ENCODE measurements at places on chromosomes 7 and 10.

DNA sequence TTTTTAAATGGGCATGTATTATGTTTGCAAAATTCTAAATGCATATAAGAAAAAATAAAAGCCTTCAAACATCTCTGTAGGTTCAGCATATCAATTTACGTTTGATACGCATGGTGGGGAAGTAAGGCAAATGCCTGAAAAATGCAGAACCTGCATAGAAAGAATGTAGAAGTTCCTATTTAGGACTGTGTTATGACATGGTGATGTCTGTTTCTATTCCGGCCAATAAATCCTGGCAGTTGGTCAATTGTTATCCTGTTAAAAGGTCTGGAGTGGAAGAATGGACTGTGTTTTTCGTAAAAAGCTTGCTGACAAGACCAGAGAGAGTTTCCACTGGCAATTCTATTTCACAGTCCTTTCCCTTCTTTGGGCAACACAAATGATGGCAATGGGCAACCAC lies 49.6 kb upstream of the CAV2 start:
- DNase-seq: no peak

DNA sequence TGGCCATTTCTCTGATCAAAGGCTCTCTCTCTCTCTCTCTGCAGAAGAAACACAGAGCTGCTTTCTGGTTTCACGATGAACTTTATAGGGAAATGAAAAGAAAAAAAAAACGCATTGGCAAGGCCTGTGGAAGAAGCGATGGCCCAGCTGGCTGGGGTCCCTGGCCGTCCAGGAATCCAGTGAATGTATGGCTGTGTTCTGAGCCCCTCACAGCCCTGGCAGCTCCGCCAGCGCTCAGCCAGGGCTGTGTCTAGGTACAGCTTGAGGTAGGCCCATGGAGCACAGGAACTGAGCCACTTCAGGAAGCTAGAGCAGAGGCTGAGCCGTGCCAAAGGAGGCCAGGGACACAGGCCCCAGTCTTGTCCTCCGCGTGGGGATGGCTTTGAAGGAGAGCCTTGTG lies 13.1 kb upstream of the UCMA start:
- DNase-seq: no peak

GRCh38 chr10:121830101-121830500 lies 97.7 kb downstream of the ATE1 start:
- no peak for DNase-seq

GRCh38 chr10:97570146-97570788 lies 2.3 kb upstream of the ANKRD2 start:
- DNase-seq: no peak

DNA sequence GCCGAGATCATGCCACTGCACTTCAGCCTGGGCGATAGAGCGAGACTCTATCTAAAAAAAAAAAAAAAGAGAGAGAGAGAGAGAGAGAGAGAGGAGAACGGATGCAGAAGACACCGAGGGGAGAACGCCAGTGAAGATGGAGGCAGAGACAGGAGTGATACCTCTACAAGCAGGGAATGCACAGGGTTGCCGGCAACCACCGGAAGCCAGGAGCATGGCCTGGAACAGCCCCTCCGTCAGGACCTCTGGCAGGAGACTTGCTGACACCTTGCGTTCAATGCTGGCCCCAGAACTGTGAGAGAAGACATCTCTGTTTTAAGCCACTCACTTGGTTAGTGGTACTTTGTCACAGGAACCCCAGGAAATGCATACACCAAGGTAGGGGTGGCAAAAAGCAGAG lies 38.1 kb upstream of the DUSP5 start:
- DNase-seq: no peak

GRCh38 chr10:78319371-78319770 lies 285.7 kb downstream of the RPS24 start:
- no peak for DNase-seq

DNA sequence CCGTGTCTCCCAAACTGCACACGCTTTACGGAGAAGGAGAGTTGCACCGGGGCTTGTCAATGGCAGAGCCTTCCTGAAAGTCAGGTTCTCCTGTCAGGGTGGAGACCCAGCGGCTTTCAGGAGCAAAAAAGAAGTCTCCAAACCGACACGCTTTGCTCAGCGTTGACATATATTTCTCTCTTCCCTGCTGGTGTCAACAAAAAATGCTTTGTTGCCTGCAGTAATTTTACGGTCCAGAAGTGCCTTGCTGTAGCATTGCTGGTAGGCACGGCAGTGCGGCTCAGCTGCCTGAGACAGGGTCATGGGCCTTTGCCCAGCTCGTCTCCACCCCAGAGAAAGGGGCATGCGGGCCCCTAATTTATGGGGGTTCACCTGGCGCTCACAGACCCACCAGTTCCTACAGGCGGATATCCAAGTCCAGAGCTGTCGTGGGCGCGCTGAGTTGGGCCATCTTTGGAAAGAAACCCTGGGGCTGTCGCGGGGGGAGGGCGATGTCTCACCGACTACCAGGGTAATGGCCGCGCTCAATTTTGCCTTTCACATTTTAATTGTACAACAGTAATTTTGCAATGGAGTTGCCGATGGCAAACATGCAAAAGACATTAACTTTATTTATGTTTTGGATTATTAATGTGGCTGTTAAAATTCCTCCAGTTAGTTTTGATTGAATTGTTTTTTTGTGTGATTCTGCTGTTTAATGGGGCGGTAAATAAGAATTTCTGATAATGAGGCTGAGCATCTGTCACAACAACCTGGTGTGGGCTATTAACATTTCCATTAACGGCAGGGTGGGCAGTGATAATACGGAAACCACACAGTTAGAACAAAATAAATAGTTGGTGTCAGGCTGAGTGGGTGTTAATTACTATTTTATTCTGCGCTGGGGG lies 478.2 kb upstream of the FOXK1 start:
- DNase-seq: no peak

- DNase-seq: no peak
These were observed 57.2 kb downstream of the TFEC start for GRCh38 chr7:115973406-115973805.

GRCh38 chr10:93995598-93996271 lies 2.0 kb downstream of the PLCE1 start:
- no peak for DNase-seq

DNA sequence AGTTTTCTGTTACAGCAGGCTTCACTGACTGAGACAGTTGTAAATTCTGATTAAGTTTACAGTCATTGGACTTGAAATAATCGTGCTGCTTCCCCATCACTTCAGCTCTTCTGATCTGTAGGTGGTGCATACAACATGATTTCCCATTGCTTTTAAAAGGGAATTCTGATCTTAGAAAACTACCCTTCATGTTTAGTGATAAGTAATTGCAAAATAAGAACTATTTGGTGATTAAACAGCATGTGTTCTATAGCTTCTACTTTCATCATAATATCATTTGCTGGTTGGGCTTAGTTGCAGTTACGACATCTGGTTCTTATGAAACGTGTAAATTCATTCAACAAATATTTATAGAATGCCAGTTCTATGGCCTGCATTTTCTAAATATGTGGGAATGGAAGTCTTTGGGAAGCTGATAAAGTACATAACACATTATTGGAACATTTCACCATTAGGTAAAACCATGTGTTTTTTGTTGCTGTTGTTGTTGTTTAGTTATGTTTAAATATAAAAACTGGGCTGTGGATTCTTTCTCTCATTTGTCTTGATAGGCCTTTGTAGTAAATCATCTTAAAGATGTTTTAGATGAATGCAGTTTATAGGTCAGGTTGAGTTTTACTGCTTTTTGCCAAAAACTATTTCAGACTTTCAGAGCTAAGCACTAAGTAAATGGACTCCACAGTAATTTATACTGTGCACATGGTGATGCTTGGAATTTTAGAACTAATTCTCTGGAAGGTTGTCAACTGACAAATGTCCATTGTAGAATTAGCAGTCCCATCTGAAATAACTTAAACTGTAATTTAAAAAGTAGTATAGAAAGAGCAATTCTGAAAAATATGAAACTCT lies 13.1 kb downstream of the GNAI1 start:
- no peak for DNase-seq

DNA sequence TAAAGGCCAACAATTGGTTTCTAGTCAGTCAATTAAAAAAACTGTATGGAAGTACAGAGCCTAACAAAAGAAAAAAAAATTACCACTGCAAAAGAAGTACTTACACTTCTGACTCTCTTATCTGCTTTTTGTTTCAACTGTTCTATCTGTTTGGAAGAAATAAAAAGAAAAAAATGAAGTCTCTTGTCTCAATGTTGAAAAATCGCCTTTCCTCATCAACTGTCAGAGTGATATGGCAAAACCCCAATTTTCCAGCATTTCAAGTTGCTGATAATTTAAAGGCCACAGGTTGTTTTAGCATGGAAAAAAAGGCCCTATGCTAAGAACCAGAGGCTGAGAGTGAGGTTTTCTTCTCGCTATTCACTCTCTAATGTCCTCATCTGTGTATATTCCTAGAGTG lies 13.6 kb downstream of the ZDHHC6 start:
- DNase-seq: no peak

GRCh38 chr7:142381727-142382390 lies 124.0 kb upstream of the PRSS58 start:
- DNase-seq: no peak

DNA sequence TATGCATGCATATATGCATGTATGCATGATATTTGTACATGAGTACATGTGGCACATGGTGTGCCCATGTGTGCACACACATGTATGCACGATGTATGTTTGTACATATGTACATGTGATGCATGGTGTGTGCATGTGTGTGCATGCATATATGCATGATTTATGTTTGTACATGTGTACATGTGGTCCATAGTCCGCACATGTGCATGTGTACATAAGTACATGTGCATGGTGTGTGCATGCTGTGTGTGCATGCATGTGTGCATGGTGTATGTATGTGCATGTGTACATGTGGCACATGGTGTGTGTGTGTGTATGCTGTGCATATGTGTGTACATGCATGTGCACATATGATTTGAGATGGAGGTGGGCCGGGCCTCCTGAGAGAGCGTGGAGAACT lies 384.2 kb downstream of the TYW1 start:
- DNase-seq: no peak

DNA sequence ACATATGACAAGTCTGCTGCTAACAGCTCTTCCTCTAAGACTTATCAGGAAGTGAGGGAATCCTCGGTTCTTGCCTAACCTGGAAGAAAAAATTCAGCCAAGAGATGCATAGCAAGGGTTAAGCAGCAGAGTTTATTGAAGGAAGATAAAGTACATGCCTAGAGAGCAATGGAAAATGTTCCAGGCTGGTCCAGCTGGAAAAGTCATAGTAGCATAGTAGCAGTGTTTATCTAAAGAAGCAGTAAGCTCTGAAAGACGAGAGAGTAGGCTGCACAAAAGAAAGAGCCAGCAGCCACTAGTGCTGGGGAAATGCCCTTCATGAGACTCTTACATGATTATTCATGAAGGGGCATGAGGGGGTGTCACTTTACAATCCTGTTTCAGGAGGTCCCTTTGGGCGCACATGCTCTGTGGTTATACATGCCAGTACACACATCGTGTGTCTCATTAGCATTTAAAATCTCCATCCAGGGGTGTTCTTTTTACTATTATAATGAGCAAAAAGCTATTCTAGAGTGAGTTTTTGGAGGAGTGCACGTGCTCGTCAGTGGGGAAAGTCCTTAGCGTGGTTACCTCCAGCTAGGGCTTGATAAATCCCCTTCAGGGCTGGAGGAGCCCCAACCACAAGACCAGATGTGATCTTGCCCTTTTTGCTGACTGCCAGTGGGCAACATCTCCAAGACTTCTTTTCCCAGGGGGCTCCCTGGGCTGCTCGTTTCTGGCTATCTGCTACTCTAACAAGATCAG lies 716.1 kb downstream of the PARD3 start:
- no peak for DNase-seq

DNA sequence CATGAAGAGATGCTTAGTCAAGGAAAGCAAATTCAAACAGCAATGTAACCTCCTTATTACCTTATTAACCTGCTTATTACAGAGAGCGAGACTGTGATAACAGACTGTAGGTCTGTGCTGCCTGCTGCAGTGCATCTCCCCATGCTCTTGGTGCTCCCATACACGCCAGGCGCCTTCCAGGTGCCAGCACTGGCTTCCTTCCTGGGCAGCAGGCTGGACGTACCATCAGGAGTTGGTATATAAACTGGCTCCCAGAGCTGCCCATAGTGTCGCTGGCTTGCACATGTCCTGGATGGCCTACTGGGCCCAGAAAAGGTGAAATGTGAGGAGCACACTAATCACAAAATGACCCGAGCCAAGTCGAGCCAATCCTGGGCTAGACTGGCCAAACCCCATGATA lies 13.5 kb downstream of the ATP6V0E2 start:
- no peak for DNase-seq

- DNase-seq: no peak
These were observed 102.5 kb upstream of the SAMD8 start for GRCh38 chr10:75008952-75009351.

DNA sequence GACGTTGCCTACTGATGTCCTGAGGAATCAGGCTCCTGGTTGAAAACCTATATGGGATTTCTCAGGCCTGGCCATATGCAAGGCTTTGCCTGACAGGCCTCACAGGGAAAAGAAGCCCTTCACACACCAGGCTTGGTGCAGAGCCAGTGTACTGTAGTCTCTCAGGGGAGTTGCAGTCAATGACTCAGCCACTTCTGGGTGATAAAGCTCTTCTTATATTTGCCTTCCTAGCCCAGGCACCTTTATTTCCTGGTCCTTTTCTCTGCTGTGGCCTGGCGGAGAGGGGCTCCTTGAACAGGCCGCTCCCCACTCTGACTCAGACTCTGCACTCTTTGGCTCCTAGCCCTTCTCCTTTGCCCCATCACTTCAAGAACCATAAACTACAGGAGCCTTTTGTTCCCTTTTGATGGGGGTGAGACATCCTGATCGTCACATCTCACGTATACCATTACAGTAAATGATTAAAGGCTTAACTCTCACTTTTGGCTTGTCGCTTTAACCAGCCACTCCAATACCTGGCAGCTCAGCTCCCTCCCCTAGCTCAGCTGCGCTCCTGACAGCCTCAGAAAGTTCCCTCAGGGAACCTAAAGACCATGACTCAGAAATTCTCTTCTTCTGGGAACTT lies 33.5 kb downstream of the DPY19L1 start:
- no peak for DNase-seq

DNA sequence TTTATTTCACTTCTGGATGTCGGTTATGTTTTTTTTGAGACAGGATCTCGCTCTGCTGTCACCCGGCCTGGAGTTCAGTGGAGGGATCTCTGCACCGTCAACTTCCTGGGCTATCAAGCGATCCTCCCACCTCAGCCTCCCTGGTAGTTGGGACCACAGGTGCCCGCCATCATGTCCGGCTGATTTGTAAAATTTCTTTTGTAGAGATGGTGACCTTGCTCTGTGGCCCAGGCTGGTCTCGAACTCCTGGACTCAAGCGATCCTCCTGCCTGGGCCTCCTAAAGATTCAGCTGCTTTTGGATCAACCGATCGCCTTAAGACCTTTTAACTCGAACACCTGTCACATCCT lies 606 bp upstream of the RABGEF1 start:
- DNase-seq: no peak

DNA sequence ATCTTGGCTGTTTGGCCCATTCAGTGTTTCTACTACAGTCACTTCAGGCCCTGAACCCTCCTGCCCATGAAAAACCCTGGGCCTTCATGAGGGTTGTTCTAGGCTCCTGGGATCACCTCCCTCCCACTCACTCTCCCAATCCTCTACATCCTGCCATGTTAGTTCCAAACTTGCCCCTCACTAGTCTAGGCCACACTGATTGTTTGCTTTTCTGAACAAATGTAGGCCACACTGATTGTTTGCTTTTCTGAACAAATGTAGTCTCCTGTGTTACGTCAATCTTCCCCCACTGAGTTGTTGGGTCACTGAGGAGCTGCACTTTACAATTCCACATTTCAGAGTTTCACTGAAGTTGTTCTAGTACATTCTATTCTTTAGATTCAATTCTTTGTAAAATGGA lies 5.3 kb upstream of the ALDH18A1 start:
- DNase-seq: no peak

GRCh38 chr10:105075031-105075430 lies 433.9 kb downstream of the SORCS3 start:
- DNase-seq: no peak

- no peak for DNase-seq
These were observed 337.6 kb downstream of the CCSER2 start for GRCh38 chr10:84665883-84666463.

All from HL-60 (cell line).